ENCODE measurements at places on chromosomes 1 and 21.

GRCh38 chr1:35832276-35832905, 24.6 kb downstream of the AGO4 start:
- DNase-seq, result no peak

DNA sequence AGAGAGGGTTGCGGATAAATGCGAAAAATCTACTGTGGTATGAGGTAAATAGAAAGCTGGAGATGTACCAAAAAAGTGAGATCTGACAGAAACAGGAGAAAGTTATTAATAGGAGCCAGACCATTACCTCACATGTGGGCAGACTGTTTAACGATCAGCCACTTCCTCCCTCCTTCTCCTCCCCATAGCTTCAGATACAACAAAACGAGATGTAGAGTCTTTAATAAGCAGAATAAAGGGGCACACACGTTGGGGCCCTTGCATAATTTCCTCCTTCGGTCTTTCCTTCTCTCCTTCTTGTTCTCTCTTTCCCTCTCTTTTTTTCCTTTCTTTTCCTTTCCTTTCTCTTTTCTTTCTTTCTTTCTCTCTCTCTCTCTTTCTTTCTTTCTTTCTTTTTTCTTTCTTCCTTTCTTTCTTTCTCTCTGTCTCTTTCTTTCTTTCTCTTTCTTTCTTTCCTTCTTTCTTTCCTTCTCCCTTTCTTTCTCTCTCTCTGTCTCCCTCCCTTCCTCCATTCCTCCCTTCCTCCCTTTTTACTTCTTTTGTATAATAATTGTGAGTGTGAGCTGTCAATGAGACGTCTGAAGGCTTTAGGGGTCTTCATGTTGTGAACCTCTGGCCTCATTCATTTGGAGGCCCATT, 242.1 kb downstream of the GRIK1 start:
- DNase-seq, result no peak

DNA sequence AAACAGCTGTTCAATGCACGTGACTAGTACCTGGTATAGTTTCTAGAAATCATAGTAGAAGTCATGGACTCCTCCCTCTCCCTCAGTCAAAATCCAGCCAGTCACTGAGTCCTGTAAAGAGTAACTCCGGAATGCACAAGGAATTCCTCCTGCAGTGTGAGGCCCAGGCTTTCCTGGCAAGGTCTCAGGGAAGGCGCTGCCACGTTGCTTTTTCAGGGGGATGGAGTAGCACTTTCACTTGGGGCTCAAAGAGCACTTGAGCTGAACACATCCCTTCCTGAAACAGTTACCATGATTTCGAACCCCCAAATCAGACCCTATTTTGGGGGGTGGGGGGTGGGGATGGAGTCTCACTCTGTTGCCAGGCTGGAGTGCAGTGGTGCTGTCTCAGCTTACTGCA, 26.4 kb upstream of the LRRC8D start:
- no peak for DNase-seq

- no peak for DNase-seq
Measured at GRCh38 chr1:33007190-33008050, 29.3 kb downstream of the AK2 start.

DNA sequence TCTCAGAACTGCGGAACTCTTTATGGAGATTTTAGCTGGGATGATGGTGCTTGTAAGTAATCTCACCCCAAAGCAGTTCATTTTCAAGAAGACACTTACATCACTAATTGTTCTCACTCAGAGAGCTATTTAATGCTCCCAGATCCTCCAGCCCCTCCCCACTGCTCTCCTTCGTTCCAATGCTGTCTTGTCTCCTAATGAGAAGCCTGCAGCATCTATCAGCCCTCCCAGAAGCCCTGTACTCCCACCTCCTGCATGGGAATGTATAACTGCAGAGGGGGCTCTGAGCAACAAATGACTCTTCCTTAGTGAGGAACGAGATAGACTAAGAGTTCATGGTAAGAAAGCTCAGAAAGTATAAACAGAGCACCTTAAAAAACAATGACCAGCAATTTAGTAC, 377.4 kb upstream of the RUNX1 start:
- DNase-seq, result no peak

GRCh38 chr1:55210990-55211801, 4.0 kb downstream of the USP24 start:
- no peak for DNase-seq

DNA sequence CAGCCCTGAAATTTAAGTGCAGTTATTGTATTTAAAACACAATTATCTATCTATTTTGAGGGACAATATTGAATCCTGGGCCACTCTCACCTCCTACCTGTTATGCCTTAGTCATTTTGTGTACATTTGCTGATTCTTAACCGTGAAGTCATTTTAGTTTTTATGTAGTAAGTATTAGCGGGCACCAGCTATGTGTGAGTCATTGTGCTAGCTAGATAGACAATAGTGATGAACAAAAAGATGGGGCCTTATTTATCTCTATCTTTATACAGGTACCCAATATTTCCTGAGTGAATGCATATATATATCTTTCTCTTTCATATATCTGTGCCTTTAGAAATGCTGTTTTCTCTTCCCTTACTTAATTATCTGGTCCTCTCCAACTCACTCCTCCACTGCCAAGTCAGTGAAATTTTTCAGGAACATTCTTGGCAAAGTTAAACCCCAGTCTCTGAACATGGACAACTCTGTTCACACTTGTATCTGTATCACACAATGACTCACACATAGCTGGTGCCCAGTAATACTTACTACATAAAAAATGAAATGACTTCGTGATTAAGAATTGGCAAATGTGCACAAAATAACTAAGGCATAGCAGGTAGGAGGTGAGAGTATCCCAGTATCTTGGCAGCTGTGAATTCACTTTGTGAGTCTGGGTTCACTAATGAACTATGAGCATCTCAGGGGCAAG, 166.0 kb upstream of the C8B start:
- no peak for DNase-seq

- no peak for DNase-seq
Measured at GRCh38 chr1:66860529-66860928, 59.5 kb upstream of the INSL5 start.

- DNase-seq, result no peak
Measured at GRCh38 chr1:100478816-100479215, 59.1 kb upstream of the GPR88 start.

- DNase-seq, result no peak
Measured at GRCh38 chr1:22111620-22112019, 31.3 kb downstream of the WNT4 start.
